ENCODE measurements at places on chromosomes 13 and 19. TPM values are rescaled to one million over a fixed set of nuclear protein-coding genes. Genes with fewer than 3 reads are reported as not detected.

ATP4A gene
- not detected for total RNA-seq

CCDC70 gene
- not detected for total RNA-seq

GRCh38 chr13:30486230-30487074 lies 20.7 kb upstream of the HMGB1 start:
- no peaks in the 10 kb centered on the region for H3K36me3 ChIP-seq
- no peaks in the 10 kb centered on the region for H3K27me3 ChIP-seq
- H3K4me3 ChIP-seq, result no peak overlapping the region
- no peaks in the 10 kb centered on the region for H3K4me1 ChIP-seq

- H3K36me3 ChIP-seq, result no peaks in the 10 kb centered on the region
- no peaks in the 10 kb centered on the region for H3K4me1 ChIP-seq
- no peak for DNase-seq
- no peak overlapping the region for H3K27ac ChIP-seq
- H3K4me3 ChIP-seq, result no peak overlapping the region
- H3K27me3 ChIP-seq, result no peaks in the 10 kb centered on the region
Observed at GRCh38 chr13:50412046-50412617, 396.9 kb downstream of the KCNRG start.

DNA sequence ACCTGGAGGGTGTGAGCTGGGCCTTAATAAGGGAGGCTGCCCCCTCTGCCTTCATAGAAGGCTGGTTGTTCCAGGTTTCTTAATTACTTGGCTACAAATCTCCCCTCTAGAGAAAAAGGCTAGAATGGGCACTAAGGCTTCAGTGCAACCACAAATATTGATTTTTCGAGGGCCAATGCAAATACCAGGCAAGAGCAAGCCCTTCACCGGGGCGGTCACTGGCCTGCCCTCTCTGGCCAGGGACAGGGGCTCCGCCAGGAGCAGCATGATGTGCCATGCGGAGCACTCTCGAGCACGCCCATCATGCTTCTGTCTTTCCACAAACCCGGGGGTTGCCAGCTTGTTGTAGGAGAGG lies 127.8 kb upstream of the SPACA7 start:
- no peaks in the 10 kb centered on the region for H3K27me3 ChIP-seq
- no peaks in the 10 kb centered on the region for H3K4me1 ChIP-seq
- H3K27ac ChIP-seq, result no peak overlapping the region
- DNase-seq, result peak; percentile 43
- no peaks in the 10 kb centered on the region for H3K36me3 ChIP-seq

GRCh38 chr19:28289295-28290063 lies 923.5 kb downstream of the UQCRFS1 start:
- no peaks in the 10 kb centered on the region for H3K36me3 ChIP-seq
- no peak for DNase-seq
- H3K4me1 ChIP-seq, result no peaks in the 10 kb centered on the region

GRCh38 chr19:2477141-2477710 lies 1.3 kb downstream of the GADD45B start:
- no peaks in the 10 kb centered on the region for H3K27me3 ChIP-seq
- peak overlapping the region; percentile 95 for H3K27ac ChIP-seq
- peaks cover 19% of the 10 kb centered on the region for H3K36me3 ChIP-seq
- no peaks in the 10 kb centered on the region for H3K4me1 ChIP-seq
- no peak for DNase-seq

GRCh38 chr19:8566855-8567254 lies 10.4 kb downstream of the MYO1F start:
- no peaks in the 10 kb centered on the region for H3K27me3 ChIP-seq
- DNase-seq, result no peak
- H3K4me3 ChIP-seq, result no peak overlapping the region
- no peaks in the 10 kb centered on the region for H3K36me3 ChIP-seq

All from right atrium auricular region (tissue), 2 donors.